T-cell (primary cell): ENCODE measurements at places on chromosomes 5 and 9. TPM values are rescaled to one million over a fixed set of nuclear protein-coding genes. Genes with fewer than 3 reads are reported as not detected.

DNA sequence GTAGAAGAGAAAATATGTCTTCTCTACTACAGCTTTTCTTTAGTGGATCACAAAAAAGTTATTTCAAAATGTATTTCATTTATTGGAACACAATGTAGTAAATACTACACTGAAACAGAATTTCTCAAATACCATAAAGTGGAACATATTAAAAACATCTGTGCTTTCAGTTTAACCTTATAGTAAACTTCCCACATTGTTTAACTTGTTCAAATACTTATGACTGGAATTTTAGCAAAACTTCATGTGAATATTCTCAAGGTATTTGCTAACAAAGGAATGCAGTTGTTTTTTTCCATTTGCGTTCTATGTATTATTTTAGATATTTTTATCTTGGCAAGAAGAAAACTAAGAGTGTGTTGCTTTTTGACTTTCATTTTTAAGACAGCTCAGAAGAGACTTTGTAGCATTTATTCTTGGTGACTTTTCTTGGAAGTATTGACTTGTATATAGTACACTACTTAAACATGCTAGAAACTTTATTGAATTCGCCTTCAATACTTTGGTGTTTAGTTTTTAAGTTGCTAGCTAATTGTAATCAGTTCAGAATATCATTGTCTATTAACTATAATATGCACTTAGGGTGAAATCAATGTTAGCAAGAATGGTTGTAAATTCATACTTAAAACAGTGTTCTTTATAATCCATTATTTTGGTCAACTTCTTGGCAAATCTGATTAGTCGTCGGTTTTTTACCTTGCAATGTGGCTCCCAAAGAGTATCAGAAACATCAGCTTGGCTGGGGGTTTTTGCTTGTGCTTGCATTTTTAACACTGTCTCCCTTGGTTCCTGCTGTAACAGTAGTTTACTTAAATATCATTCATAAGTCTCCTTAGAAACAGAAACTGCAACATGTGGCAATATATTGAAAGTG is 5.0 kb upstream of the RHOBTB3 start:
- H3K27ac ChIP-seq, result no peak overlapping the region
- peaks cover 4% of the 10 kb centered on the region for H3K4me1 ChIP-seq
- H3K4me3 ChIP-seq, result no peak overlapping the region
- no peak for DNase-seq
- H3K36me3 ChIP-seq, result no peaks in the 10 kb centered on the region

- H3K4me3 ChIP-seq, result no peak overlapping the region
- H3K4me1 ChIP-seq, result no peaks in the 10 kb centered on the region
Measured at GRCh38 chr5:134258896-134259295, 33.0 kb upstream of the PPP2CA start.

GRCh38 chr5:74440341-74440740 is 200.2 kb downstream of the ENC1 start:
- H3K27me3 ChIP-seq, result no peaks in the 10 kb centered on the region
- no peaks in the 10 kb centered on the region for H3K36me3 ChIP-seq
- no peak overlapping the region for H3K4me3 ChIP-seq
- DNase-seq, result no peak

GRCh38 chr5:146680846-146681584 is 165.0 kb upstream of the GPR151 start:
- no peaks in the 10 kb centered on the region for H3K36me3 ChIP-seq
- H3K27me3 ChIP-seq, result no peaks in the 10 kb centered on the region
- H3K4me3 ChIP-seq, result no peak overlapping the region
- no peak for DNase-seq
- no peak overlapping the region for H3K27ac ChIP-seq

- H3K4me3 ChIP-seq, result no peak overlapping the region
- H3K27me3 ChIP-seq, result peaks cover 70% of the 10 kb centered on the region
- no peaks in the 10 kb centered on the region for H3K36me3 ChIP-seq
- H3K27ac ChIP-seq, result no peak overlapping the region
- peaks cover 7% of the 10 kb centered on the region for H3K4me1 ChIP-seq
Measured at GRCh38 chr9:136608348-136609159, 54.2 kb upstream of the EGFL7 start.

GRCh38 chr9:98097836-98098235 is 21.2 kb downstream of the TRIM14 start:
- peaks cover 39% of the 10 kb centered on the region for H3K4me1 ChIP-seq
- DNase-seq, result no peak
- H3K27me3 ChIP-seq, result no peaks in the 10 kb centered on the region
- peaks cover 10% of the 10 kb centered on the region for H3K36me3 ChIP-seq

- no peaks in the 10 kb centered on the region for H3K4me1 ChIP-seq
- H3K4me3 ChIP-seq, result no peak overlapping the region
- no peaks in the 10 kb centered on the region for H3K36me3 ChIP-seq
- H3K27ac ChIP-seq, result no peak overlapping the region
Measured at GRCh38 chr9:134522976-134523375, 118.6 kb upstream of the COL5A1 start.

GRCh38 chr9:35102465-35102768 is 514 bp downstream of the STOML2 start:
- peaks cover 9% of the 10 kb centered on the region for H3K36me3 ChIP-seq
- peak overlapping the region; percentile 71 for H3K27ac ChIP-seq
- no peaks in the 10 kb centered on the region for H3K27me3 ChIP-seq
- H3K4me1 ChIP-seq, result peaks cover 12% of the 10 kb centered on the region
- DNase-seq, result no peak
- peak overlapping the region; percentile 91 for H3K4me3 ChIP-seq

GRCh38 chr5:150061538-150061995 is 24.8 kb downstream of the CSF1R start:
- H3K4me3 ChIP-seq, result no peak overlapping the region
- no peak overlapping the region for H3K27ac ChIP-seq
- H3K36me3 ChIP-seq, result no peaks in the 10 kb centered on the region
- H3K27me3 ChIP-seq, result peaks cover 21% of the 10 kb centered on the region
- no peaks in the 10 kb centered on the region for H3K4me1 ChIP-seq
- DNase-seq, result no peak

DNA sequence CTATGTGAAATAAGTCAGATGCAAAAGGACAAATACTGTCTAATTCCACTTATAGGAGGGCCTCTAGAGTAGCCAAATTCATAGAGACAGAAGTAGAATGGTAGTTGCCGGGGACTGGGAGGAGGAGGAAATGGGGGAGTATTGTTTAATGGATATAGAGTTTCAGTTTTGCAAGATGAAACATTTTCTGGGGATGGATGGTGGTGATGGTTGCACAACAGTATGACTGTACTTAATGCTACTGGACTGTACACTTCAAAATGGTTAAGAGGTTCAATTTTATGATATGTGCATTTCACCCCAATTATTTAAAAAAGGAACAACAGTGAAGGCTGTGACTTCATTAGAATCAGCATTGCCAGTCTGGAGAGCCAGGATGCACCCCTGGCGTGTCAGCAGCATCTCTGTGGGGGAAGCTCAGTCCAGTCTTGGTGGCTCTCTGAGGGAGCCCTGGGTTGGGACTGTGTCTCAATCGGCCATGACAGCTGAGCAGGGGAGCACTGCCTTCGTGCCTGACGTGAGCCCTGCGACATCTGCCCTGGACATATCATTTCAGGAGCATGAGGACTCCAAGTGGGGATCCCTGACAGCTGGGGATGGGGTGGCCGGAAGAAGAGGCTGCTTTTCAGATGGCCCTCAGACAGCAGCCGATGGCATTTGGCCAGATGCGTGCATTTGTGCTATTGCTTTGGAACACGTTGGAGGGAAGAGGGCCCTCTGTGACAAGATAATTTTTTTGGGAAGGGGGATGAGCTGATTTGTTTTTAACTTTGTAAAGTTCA is 130.8 kb upstream of the STC2 start:
- H3K27ac ChIP-seq, result no peak overlapping the region
- H3K4me3 ChIP-seq, result no peak overlapping the region
- H3K4me1 ChIP-seq, result no peaks in the 10 kb centered on the region
- H3K36me3 ChIP-seq, result no peaks in the 10 kb centered on the region
- no peak for DNase-seq

DNA sequence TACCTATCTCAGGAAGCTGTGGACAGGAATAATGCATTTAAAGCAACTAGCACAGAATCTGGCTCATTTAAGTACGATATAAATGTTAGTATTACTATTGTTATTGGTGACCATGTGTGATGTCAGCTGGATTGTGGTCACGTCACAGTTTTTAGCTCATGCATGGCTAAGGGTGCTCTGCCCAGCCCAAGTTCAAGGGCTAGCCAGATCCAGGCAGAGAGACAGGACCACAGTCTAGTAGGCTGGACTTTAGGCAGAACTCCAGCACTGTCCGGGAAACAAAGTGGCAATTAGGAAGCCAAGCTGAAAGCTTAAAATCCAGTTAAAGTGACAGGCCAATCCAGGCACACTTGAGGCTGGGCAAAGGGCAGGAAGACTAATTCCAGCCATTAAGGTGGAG is 273.6 kb downstream of the ADAMTSL1 start:
- H3K27ac ChIP-seq, result no peak overlapping the region
- H3K4me3 ChIP-seq, result no peak overlapping the region
- H3K4me1 ChIP-seq, result no peaks in the 10 kb centered on the region
- no peak for DNase-seq
- H3K27me3 ChIP-seq, result no peaks in the 10 kb centered on the region

DNA sequence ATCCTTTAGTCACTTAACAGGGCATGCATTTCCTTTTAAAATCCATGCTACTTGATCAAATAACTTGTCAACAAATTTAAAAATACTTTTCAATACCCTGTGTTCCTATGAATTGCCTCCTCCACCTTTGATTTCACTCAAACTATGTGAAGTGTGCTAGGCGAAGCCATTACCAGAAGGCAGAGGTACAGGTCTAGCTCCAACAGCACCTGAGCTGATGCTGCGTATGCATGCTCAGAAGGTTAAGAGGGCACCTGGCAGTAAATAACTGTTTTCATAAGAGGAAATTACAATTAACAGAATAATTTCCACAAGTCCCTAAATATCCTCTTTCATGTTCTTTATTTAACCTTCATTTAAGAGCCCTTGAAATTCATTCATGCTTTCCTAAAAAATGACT is 251.8 kb downstream of the EFNA5 start:
- H3K36me3 ChIP-seq, result no peaks in the 10 kb centered on the region
- H3K4me1 ChIP-seq, result no peaks in the 10 kb centered on the region
- H3K27me3 ChIP-seq, result no peaks in the 10 kb centered on the region

- H3K36me3 ChIP-seq, result no peaks in the 10 kb centered on the region
- no peak overlapping the region for H3K27ac ChIP-seq
- DNase-seq, result no peak
- H3K27me3 ChIP-seq, result peaks cover 67% of the 10 kb centered on the region
Measured at GRCh38 chr5:150081541-150082283, 4.6 kb downstream of the CSF1R start.

DNA sequence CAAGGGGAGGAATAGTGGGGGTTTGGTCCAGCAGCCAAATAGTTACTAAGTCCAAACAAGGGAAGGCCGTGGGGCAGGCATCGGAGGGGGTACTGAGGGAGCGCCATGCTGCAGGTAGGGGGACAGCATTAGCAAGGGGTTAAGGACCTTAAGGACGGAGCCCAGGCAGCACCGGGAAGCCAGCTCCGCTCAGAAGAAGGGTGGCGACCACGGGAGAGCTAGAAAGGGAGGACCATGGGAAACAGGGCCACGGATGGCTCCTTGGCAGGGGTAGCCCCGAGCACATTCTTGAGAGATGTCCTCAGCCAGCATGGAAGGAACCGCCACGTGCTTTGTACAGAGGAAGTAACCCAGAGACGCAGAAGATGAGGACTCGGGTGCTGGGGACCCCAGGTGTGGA is 76.2 kb upstream of the STXBP1 start:
- H3K36me3 ChIP-seq, result no peaks in the 10 kb centered on the region
- DNase-seq, result no peak
- H3K27ac ChIP-seq, result no peak overlapping the region
- no peak overlapping the region for H3K4me3 ChIP-seq
- H3K4me1 ChIP-seq, result no peaks in the 10 kb centered on the region

- H3K36me3 ChIP-seq, result no peaks in the 10 kb centered on the region
- H3K4me3 ChIP-seq, result no peak overlapping the region
- no peak for DNase-seq
Measured at GRCh38 chr5:175788155-175788787, 83.1 kb upstream of the CPLX2 start.

- no peaks in the 10 kb centered on the region for H3K27me3 ChIP-seq
- no peaks in the 10 kb centered on the region for H3K4me1 ChIP-seq
- DNase-seq, result no peak
- no peak overlapping the region for H3K4me3 ChIP-seq
Measured at GRCh38 chr5:87888139-87888538, 380.5 kb downstream of the TMEM161B start.

DNA sequence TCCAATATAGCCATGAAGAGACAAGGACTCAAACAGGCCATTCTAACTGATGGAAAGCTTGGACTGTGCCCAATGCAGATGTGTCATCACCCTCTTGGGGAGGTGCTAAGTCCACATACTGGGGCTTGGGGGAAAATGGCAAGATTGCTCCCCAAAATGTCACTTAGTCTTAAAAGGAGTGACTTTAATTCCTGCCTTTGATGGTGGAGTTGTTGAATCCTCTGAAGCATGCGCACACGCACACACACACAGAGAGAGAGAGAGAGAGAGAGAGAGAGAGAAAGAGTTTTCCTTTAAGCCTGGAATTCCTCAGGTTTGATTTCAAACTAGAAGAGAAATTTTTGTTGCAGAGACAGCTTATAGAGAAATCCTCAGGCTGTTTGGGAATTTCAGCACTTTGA is 161.9 kb upstream of the GAS1 start:
- no peaks in the 10 kb centered on the region for H3K36me3 ChIP-seq
- H3K27ac ChIP-seq, result no peak overlapping the region
- H3K4me1 ChIP-seq, result no peaks in the 10 kb centered on the region
- no peak overlapping the region for H3K4me3 ChIP-seq
- DNase-seq, result no peak

DNA sequence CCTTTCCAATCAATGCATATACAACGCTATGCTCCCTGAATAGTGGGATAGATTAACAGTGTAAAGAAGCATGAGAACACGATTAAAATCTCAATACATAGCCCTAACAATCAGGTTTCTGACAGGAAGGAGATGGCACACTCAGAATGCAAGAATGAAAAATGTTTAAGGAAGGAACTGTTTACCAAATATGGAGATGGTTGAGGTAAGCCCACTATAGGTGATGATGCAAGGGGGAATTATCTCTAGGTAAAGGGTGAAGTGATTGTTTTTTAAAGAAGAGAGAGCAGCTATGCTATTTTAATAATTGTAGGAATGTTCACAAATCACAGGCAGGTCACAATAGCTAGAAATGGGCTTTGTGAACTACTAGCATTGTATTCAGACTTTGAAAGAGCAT is 302.4 kb downstream of the CHSY3 start:
- DNase-seq, result no peak
- no peaks in the 10 kb centered on the region for H3K4me1 ChIP-seq
- no peaks in the 10 kb centered on the region for H3K27me3 ChIP-seq
- H3K36me3 ChIP-seq, result no peaks in the 10 kb centered on the region

GRCh38 chr5:148776780-148777179 is 49.6 kb upstream of the ADRB2 start:
- no peak overlapping the region for H3K4me3 ChIP-seq
- H3K27ac ChIP-seq, result no peak overlapping the region
- no peaks in the 10 kb centered on the region for H3K4me1 ChIP-seq
- peaks cover 22% of the 10 kb centered on the region for H3K27me3 ChIP-seq
- DNase-seq, result no peak

The SLC6A7 gene
- total RNA-seq, result not detected

The P4HA2 gene
- 0.98 TPM for total RNA-seq

The FOXD4L5 gene
- 0.51 TPM for total RNA-seq

The BTNL8 gene
- not detected for total RNA-seq

The PCDHGA5 gene
- total RNA-seq, result not detected

The ENG gene
- 16.7 TPM for total RNA-seq

The PHYHD1 gene
- 0.70 TPM for total RNA-seq

The TAL2 gene
- not detected for total RNA-seq

The SECISBP2 gene
- total RNA-seq, result 87.5 TPM
